ENCODE measurements at places on chromosomes 11 and 22. TPM values are rescaled to one million over a fixed set of nuclear protein-coding genes. Genes with fewer than 3 reads are reported as not detected.

The FAM180B gene
- not detected for polyA plus RNA-seq

- H3K27ac ChIP-seq = peak overlapping the region; percentile 87
- no peaks in the 10 kb centered on the region for H3K27me3 ChIP-seq
- peaks cover 42% of the 10 kb centered on the region for H3K36me3 ChIP-seq
Observed at GRCh38 chr11:62593434-62594044, 2.2 kb upstream of the TUT1 start.

DNA sequence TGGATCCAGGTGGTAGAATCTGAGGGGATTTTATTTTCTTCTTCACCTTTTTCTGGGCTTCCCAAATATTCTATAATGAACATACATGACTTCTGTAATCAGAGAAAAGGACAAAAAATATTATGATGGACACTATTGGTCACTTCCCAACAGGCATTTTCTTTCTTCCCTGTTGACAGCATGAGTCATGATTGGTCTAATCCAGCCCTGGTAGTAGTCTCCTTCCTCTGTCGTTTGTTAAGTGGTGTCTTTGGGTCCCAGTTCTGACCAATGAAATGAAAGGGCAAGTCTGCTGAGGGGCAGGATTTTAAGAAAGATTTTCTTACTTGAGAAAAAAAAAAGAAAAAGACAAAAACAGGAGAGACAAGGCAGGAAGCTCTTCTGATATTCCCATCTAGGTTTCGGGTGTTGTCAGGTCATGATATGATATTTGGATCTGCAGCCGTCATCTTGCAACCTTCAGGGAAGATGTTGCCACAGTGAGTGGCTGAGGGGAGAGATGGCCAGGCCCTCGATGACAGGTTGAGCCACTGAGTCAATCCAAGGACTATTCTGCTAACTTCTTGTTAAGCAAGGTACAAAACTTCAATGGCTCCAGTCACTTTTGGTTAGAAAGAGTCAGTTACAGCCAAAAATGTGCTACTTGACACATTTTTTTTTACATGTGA, 23.3 kb upstream of the PLEKHB1 start:
- H3K27me3 ChIP-seq = peaks cover 18% of the 10 kb centered on the region
- H3K27ac ChIP-seq = no peak overlapping the region
- peaks cover 14% of the 10 kb centered on the region for H3K4me1 ChIP-seq
- no peak overlapping the region for H3K4me3 ChIP-seq
- no peaks in the 10 kb centered on the region for H3K36me3 ChIP-seq
- no peak for DNase-seq

DNA sequence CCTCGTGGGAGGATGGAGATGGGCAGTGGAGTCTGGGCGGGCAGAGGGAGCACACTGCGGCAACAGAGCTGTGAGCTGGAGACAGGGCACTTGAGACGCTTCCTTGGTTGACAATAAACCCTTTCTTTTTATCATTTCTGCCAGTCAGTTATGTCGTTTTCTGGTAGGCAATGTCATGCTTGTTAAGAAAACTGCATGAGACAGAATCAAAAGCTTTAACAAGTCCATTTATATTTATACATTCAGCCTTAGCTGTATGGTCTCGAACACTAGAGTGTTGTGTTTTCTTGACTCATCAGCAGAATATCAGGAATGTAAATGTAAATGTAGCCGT, 31.9 kb downstream of the PPFIA1 start:
- DNase-seq = no peak
- H3K4me1 ChIP-seq = peaks cover 30% of the 10 kb centered on the region
- no peak overlapping the region for H3K27ac ChIP-seq

DNA sequence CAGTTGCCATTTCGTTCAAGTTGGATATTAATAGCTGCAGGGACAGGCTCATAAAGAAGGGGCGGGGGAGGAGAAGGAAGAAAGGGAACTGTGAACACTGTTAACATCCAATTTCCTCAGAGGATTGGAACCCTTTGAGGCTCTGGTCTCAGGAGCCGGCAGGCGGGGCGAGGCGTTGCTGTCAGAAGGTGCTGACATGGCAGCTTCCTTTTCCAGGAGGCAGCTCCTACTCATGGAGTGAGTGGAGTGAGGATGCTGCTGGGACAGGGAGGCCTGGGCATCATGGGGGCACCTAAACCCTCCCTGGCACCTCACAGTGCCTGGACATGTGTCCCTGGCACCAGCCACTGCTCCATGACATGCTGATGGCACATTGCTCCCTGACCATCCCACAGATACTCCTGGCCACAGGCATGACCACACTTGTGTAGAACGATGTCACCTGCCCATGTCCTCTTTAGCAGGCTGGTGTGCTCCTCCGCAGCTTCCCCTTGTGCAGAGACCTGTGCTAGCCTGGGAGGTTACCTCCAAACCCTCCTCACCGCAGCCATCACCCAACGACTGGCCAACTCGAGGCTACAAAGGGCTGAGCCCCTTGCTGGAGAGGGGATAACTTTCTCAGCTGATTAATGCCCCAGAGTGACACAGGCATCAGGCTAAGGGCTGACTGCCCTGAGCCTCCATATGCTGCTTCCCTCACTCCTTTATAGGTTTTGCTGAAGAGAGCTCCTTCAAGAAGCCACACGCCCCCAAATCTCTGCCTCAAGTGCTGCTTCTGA, 79.6 kb upstream of the NECTIN1 start:
- no peaks in the 10 kb centered on the region for H3K4me1 ChIP-seq
- no peak for DNase-seq
- no peaks in the 10 kb centered on the region for H3K27me3 ChIP-seq
